Psoas muscle (tissue), 8 donors: ENCODE measurements at places on chromosomes 6 and 20. TPM values are rescaled to one million over a fixed set of nuclear protein-coding genes. Genes with fewer than 3 reads are reported as not detected.

LRRC1 gene
- total RNA-seq: 0.74 TPM

DLK2 gene
- not detected for total RNA-seq

FNDC1 gene
- 0.99 TPM for total RNA-seq

MCCD1 gene
- not detected for total RNA-seq

CYP24A1 gene
- total RNA-seq: not detected

BIRC7 gene
- total RNA-seq: not detected

EYS gene
- total RNA-seq: not detected

PRSS35 gene
- total RNA-seq: 0.08 TPM

HLA-DRB5 gene
- 14.4 TPM for total RNA-seq

EMILIN3 gene
- 0.12 TPM for total RNA-seq

RHAG gene
- total RNA-seq: not detected

C20orf141 gene
- total RNA-seq: not detected

C20orf144 gene
- total RNA-seq: not detected

BPI gene
- total RNA-seq: 0.49 TPM

POPDC3 gene
- total RNA-seq: 170 TPM

FAM209B gene
- 0.66 TPM for total RNA-seq

PROKR2 gene
- total RNA-seq: not detected

PERP gene
- total RNA-seq: 12.3 TPM

RAET1G gene
- total RNA-seq: 1.1 TPM

POLR1C gene
- total RNA-seq: 27.8 TPM

OR2H2 gene
- total RNA-seq: not detected

NXT1 gene
- 10.2 TPM for total RNA-seq

GGTLC1 gene
- not detected for total RNA-seq
